HCT116 (cell line): ENCODE measurements at places on chromosomes 3 and 15.

DNA sequence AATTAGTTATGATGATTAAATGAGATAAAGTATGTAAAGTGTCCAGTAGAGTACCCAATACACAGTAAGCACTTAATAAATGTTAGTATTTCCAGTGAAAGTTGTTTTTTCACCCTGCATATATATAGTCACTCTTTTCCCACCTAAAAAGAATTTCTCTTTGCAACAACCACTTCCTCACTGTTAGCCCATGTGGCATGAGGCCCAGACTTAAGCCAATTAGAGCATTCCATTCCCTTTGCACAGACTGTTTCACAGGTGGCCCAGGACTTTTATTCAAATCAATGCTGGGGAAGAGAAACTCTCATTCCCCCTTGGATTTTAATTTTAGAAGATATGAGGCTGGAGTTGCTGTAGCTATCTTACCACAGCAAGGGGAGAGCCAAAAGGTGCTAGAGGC is 3.7 kb downstream of the IFT80 start:
- DNase-seq, result no peak

- DNase-seq, result no peak
Observed at GRCh38 chr3:77919244-77919643, 879.3 kb downstream of the ROBO2 start.

DNA sequence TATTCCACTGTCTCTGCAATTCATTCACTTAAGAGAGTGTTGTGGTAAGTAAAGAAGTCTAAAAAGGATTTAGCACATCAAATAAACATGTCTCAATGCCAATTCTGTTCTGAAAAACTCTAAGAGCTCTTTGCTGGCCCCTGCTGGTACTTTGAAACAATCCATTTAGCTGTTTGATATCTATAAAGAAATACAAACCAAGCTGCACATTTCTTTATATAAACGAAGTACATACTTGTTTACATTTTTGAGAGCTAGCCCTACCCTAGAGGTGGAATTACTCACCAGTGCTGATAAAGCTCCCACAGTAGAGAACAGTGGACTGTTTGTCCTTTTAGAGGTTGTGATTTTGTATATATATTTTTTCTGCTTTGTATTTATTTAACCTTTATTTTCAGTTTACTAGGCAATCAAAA is 75.5 kb downstream of the NEDD4 start:
- DNase-seq, result peak; percentile 35

DNA sequence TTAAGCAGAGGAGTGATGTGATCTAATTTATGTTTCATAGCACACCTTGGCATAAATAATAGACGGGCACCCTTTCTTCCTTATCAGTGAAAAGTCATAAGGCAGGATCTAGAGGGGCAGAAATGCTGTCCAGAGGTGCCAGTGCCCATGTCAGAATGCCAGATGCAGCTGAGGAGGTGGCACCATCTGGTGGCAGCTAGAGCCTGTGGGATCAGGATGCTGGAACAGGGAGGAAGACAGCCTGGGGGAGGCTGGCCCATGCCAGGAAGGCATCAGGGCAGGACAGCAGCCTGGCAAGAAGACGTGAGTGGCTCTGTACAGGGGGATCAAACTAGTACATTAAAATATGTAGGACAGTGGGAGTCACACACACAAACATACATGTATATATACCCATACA is 16.5 kb downstream of the MYH15 start:
- DNase-seq, result peak; percentile 19

- no peak for DNase-seq
Observed at GRCh38 chr3:114112696-114113095, 56.2 kb downstream of the QTRT2 start.

- no peak for DNase-seq
Observed at GRCh38 chr15:69691307-69692015, 238.8 kb downstream of the RPLP1 start.

GRCh38 chr15:67189326-67190051 is 65.0 kb downstream of the AAGAB start:
- DNase-seq, result no peak

GRCh38 chr15:71790081-71790480 is 20.3 kb upstream of the NR2E3 start:
- DNase-seq, result no peak
